ENCODE measurements at places on chromosomes 7 and 10.

GRCh38 chr7:117997862-117998825 lies 124.9 kb upstream of the CTTNBP2 start:
- no peak overlapping the region for H3K4me3 ChIP-seq
- H3K27ac ChIP-seq: no peak overlapping the region
- H3K27me3 ChIP-seq: no peaks in the 10 kb centered on the region
- no peaks in the 10 kb centered on the region for H3K36me3 ChIP-seq
- DNase-seq: no peak

DNA sequence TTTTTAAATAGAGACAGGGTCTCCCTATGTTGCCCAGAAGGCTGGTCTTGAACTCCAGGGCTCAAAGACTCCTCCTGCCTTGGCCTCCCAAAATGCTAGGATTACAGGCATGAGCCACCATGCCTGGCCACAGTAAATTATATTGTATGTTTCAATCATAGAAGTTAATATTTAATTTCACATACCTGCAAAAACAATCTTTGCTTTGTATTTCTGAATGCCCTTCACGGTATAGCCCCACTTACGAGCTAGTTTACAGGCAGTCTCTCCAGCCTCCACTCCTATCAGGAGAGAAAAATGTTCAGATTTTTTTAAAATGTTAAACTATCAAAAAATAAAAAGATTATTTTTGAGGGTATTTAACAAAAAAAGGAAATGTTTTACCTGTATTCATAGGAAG lies 10.4 kb downstream of the OAT start:
- no peak for DNase-seq
- H3K4me3 ChIP-seq: no peak overlapping the region
- no peak overlapping the region for H3K27ac ChIP-seq
- peaks cover 4% of the 10 kb centered on the region for H3K4me1 ChIP-seq

DNA sequence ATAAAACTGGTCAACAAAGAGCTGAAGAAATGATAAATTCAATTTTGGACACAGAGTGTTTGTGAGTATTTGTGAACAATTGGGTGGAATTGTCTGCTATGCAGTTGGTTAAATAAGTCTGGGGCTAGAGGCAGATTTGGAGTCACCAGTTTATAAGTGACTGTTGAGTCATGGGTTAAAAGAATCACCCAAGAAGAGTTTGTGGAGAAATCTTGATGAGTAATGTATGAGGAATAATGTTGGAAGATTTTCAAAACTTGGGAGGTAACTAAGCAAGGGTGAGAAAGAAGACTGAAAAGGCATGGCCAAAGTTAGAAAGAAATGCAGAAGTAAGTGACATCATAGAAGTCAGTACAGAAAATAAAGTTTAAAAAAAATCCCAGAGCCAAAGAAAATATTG lies 750.7 kb downstream of the MAGI2 start:
- H3K27me3 ChIP-seq: no peaks in the 10 kb centered on the region
- no peak for DNase-seq
- no peak overlapping the region for H3K4me3 ChIP-seq
- no peak overlapping the region for H3K27ac ChIP-seq
- H3K36me3 ChIP-seq: no peaks in the 10 kb centered on the region
- H3K4me1 ChIP-seq: no peaks in the 10 kb centered on the region

DNA sequence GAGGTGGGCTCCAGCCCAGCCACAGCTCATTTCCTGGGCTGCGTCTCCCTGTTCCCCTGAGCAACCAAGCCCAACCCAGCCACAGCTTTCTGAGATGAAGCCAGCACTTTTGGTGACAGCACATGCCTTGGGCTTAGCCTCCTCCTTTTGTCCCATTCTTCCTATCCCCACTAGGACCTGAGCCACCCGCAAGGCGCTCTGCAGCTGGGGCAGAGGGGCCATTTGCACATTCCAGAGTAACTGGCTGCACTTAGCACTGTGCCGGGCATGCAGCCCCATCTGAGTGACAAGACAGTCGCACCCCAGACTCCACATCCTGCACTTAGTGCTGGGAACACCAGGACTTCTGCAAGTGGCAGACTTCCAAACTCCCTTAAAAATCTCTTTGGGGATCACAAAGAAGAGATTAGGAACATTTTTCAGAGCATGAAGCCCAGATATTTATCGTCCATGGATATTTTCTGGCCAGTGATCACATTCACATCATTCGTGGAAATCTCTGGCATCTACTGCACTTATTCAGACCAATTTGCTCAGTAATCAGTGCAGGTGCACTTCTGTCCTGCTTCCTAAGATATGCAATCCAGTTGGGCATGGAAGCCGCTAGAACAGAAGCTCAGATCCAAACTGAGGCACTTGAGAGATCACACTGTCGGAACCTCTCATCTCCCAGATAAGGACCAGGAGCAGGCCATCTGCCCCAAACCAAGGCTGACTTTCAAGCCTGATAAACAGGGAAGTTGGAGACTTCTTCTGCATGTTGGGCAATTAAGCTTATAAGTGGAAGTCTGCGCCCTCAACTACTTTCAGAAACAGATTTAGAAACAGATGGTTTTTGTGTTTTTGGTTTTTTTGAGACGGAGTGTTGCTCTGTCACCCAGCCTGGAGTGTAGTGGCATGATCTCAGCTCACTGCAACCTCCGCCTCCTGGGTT lies 26.4 kb downstream of the CHST15 start:
- peaks cover 2% of the 10 kb centered on the region for H3K27me3 ChIP-seq
- H3K27ac ChIP-seq: no peak overlapping the region
- H3K36me3 ChIP-seq: no peaks in the 10 kb centered on the region
- DNase-seq: no peak
- no peak overlapping the region for H3K4me3 ChIP-seq

Measured in thymus (tissue), 14 donors.